Effector memory CD4-positive, alpha-beta T cell (primary cell): ENCODE measurements at places on chromosomes 7 and 10.

DNA sequence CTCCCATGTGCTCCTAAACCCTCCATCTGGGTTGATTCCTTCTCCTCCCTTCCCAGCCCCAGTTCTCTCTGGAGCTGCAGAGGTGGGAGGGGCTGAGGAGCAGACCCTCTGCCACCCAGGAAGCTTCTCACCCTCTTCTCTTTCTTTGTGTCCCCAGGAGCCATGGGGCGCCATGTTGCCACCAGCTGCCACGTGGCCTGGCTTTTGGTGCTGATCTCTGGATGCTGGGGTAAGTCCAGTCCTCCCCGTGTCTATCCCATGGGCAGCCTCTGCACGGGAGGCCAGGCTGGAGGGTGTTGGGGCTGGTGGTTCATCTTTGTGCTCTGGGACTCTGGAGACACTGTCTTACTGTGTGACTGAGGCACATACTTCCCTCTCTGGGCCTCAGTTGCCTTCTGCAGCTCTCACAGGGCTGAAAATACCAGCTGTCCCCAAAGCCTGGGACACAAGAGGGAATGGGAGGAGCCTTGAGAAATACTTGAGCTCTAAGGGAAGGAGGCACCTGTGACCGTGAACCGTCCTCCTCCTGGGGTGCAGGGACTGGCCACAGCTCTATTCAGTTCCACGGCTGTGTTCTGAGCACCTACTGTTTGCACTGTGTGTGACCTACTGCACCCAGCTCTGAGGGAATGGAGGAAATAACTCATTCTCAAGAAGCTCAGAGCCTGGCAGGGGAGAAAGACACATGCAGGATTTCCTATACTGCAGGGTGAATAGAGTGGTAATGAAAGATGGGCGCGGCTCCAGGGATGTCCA, 43.1 kb downstream of the CDH23 start:
- DNase-seq, result no peak

- DNase-seq, result no peak
Observed at GRCh38 chr7:42986213-42986612, 54.0 kb downstream of the MRPL32 start.

DNA sequence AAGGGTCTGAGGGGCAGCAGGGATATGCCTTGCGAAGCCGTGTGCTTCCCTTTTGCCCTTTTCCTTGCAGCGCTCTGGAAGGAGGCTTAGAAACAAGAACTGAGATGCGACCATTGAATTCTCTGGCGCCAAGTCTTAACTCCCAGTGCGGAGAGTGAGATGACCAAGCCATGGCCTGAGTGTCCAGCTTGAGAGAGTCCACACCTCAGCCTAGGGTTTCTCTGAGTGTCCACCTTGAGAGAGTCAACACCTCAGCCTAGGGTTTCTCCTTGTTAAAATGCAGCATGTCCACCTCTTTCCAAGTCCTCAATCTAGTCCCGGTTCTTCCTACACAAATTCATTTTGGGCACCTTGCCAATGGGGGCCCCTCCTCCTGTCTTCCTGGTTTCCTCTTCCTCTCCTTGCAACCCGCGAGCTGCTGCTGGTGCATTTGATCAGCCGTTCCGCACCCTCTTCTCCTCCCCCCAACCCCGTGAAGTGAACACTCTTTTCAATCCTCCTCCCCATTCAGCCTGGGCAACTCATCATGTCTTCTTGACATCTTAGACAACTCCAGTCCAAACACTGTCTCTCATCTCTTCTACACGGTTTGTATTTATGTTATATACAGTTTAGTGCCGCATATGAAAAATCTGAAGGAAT, 178.2 kb upstream of the PITRM1 start:
- no peak for DNase-seq

DNA sequence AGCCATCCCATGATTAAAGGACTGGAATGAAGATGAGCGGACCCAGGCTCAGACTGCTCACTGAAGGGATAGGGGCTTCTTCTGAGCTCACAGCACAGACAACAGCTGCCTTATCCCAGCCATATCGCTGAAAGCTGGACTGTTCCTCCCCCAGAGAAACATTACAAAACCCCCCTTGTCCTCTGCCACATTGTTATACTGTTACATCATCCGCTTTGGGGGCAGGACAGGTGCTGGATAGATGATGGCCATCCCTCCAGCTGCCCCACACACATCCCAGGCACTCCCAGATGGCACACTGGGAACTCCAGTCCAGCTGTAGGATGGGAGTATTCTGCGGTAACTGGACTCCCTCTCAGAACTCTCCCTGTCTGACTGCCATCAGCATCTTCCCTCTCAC, 58.7 kb upstream of the BTRC start:
- DNase-seq, result no peak

- DNase-seq, result no peak
Observed at GRCh38 chr10:3002304-3002703, 65.0 kb upstream of the PFKP start.

- DNase-seq, result no peak
Observed at GRCh38 chr10:102604439-102604841, 39.8 kb upstream of the TRIM8 start.

- no peak for DNase-seq
Observed at GRCh38 chr10:88642963-88643362, 21.3 kb upstream of the LIPF start.

DNA sequence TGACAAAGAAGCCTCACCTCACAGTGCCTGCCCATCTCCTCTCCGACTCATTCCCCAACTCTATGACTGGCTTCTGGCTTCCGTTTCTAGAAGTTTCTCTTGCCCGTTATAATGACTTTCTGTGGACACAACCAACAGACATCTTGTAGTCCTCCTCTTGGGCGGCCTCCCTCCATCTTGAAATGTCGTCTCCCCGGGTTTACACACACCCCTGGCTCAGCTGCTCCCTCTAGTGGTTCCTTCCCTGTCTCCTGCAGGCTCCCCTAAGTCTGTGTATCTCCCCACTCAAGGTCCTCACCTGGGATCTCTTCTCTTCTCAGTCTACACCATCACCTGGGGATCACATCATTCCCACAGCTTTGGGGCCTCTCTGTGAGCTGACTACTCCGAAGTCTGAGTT, 123.4 kb upstream of the NEBL start:
- no peak for DNase-seq

DNA sequence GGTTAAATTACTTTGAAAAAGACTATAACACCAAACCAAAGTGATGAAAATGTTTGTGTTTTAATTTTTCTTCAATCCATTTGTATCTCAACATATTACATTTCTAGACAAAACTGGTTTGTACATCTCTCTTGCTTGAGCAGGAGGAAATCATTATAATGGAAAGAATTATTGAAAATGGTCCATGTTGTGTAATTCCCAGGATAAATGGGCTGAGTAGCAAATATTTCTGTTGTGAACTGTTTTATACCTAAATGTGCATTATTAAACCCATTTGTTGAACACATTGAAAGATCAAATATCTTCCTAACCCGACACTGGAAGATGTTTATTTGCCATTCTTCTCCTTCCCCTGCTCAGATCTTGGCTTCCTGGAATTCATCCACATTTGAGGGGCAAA, 14.1 kb upstream of the CDK6 start:
- DNase-seq, result no peak

- DNase-seq, result no peak
Observed at GRCh38 chr7:26115650-26116049, 36.3 kb upstream of the NFE2L3 start.

DNA sequence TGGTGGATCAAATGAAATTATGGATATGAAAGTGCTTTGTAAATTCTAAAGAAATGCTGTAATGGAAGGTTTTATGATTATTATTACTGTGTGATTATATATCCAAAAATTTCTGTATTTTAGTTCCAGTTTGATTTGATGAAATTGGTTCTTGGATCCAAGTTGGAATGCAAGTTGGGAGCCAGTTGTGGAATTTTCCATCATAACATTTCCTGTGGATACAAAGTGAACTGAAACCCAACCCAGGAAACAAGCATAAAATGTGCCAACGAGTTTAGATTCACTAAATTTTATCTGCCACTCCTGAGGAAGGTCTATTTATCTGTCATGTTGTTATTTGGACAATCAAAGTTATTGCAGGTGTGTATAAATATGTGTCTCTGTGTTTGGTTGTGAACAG, 131.4 kb upstream of the MDFIC start:
- DNase-seq, result no peak

DNA sequence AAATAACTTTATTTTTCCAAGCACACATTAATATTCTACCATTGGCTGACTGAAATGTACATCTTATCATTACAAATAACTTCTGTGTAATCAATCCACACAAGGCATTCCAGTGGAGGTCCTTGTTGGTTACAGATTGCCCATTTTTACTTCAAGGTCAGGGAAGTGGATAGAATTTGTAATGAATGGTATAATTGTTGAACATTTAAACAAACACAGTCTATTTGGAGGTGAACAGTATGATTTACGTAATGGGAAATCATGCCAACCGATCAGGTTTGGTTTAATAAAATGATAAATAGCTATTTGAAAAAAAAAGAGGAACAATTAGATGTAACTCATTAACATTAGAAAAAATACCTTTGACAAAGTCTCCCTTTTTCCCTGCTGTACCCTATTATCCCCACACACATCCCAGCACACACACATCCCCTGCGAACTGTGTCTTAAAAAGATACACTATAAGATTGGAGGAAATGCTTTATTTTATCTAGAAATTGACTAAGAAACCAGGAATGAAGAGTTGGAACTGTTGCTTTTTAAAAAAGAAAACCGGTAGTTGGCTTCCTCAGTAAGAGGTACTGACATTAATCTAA, 19.0 kb upstream of the ASZ1 start:
- DNase-seq, result no peak
